ENCODE measurements at places on chromosomes 1 and 21. TPM values are rescaled to one million over a fixed set of nuclear protein-coding genes. Genes with fewer than 3 reads are reported as not detected.

The SPRR2F gene
- 221 TPM for total RNA-seq

The ROR1 gene
- 15.3 TPM for total RNA-seq

The LCE3E gene
- total RNA-seq, result 2.7 TPM

The KRTAP19-3 gene
- not detected for total RNA-seq

GRCh38 chr1:30698401-30698981 lies 24.9 kb downstream of the MATN1 start:
- peak overlapping the region; percentile 30 for H3K27ac ChIP-seq
- H3K4me1 ChIP-seq, result no peaks in the 10 kb centered on the region
- no peaks in the 10 kb centered on the region for H3K36me3 ChIP-seq
- DNase-seq, result no peak
- no peak overlapping the region for H3K4me3 ChIP-seq
- no peaks in the 10 kb centered on the region for H3K27me3 ChIP-seq

GRCh38 chr1:44294588-44295007 lies 60.5 kb downstream of the ERI3 start:
- H3K4me3 ChIP-seq, result no peak overlapping the region
- no peak for DNase-seq
- no peaks in the 10 kb centered on the region for H3K27me3 ChIP-seq
- peaks cover 98% of the 10 kb centered on the region for H3K36me3 ChIP-seq

- no peak overlapping the region for H3K27ac ChIP-seq
- H3K27me3 ChIP-seq, result no peaks in the 10 kb centered on the region
- no peaks in the 10 kb centered on the region for H3K36me3 ChIP-seq
Measured at GRCh38 chr1:220908757-220909156, 29.5 kb downstream of the HLX start.

- no peaks in the 10 kb centered on the region for H3K27me3 ChIP-seq
- H3K4me3 ChIP-seq, result no peak overlapping the region
- peaks cover 5% of the 10 kb centered on the region for H3K36me3 ChIP-seq
- no peaks in the 10 kb centered on the region for H3K4me1 ChIP-seq
- DNase-seq, result no peak
- H3K27ac ChIP-seq, result no peak overlapping the region
Measured at GRCh38 chr1:246329900-246330299, 177.2 kb downstream of the SMYD3 start.

DNA sequence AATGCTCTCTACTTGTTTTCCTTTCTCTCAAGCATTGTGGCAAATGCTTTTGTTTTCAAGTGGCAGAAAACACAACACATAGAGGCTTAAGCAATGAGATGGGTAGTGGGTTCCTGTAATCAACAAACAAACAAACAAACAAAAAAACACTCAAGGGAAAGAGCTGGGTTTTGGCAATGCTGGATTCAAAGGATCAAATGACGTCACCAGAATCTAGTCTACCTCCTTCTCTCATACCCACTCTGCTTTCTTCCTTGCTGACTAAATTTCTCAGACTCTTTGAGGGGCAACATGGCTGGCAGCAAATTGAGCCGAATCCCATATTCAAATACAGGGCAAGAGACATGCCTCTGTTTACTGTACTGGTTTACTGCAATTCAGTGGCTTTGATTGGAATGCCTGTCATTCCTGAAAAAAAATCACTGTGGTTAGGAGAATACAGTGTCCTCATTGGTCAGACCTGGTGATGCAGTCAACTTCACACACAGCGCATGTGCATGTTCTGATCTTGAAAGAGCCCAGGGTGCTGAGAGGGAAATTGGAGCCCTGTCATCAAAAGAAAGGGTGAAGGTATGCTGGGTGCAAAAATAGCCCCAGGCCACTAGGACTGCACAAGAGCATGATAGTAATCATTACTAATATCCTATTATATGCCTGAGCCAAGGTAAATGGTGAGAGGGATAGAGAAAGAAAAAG lies 356.2 kb downstream of the KCTD3 start:
- H3K36me3 ChIP-seq, result no peaks in the 10 kb centered on the region
- H3K27me3 ChIP-seq, result no peaks in the 10 kb centered on the region
- no peaks in the 10 kb centered on the region for H3K4me1 ChIP-seq
- H3K4me3 ChIP-seq, result no peak overlapping the region
- H3K27ac ChIP-seq, result no peak overlapping the region

All from esophagus squamous epithelium (tissue), 5 donors.